ENCODE measurements at places on chromosomes 13 and 19.

- peak; percentile 27 for DNase-seq
These were observed 8.8 kb downstream of the ALOX5AP start for GRCh38 chr13:30744056-30744680.

DNA sequence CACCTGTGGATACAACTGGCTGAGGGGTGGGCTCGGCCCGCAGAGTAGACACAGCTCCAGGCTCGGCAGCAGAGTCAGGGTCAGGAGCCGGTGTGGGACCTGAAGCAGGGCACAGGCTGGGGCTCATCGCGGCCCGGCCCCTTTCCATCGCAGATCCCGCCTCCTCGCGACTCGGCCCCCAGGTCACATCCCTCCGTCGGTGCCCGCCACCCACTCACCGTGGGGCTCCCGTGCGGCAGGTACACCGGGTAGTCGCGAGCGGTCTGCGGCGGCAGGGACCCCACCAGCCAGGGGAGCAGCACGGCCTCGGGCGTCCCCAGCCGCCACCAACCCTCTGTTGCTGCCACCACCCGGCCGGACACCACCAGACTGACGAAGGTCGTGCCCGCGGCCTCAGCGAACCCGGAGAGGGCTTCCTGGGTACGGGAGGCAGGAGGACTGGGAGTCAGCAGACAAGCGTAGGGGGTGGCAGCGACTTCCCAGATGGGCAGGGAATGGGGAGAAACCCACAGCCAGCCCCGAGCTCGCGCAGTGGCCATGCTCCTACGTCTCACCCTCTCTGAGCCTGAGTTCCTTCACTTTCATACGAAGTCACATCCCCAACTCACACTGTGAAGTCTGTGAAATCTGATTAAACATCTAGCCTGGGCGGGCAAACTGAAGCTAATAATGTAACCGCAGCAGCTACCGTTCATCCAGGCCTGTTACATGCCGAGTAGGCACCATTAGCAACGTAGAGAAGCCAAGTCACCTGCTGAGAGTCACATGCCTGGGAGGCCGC, 3.7 kb downstream of the FUZ start:
- no peak for DNase-seq

GRCh38 chr13:112720814-112721197, 31.0 kb downstream of the ATP11A start:
- DNase-seq, result no peak

- no peak for DNase-seq
These were observed 29.3 kb downstream of the ZNF333 start for GRCh38 chr19:14719162-14719561.

GRCh38 chr13:112955271-112955937, 13.6 kb upstream of the MCF2L start:
- DNase-seq, result no peak

DNA sequence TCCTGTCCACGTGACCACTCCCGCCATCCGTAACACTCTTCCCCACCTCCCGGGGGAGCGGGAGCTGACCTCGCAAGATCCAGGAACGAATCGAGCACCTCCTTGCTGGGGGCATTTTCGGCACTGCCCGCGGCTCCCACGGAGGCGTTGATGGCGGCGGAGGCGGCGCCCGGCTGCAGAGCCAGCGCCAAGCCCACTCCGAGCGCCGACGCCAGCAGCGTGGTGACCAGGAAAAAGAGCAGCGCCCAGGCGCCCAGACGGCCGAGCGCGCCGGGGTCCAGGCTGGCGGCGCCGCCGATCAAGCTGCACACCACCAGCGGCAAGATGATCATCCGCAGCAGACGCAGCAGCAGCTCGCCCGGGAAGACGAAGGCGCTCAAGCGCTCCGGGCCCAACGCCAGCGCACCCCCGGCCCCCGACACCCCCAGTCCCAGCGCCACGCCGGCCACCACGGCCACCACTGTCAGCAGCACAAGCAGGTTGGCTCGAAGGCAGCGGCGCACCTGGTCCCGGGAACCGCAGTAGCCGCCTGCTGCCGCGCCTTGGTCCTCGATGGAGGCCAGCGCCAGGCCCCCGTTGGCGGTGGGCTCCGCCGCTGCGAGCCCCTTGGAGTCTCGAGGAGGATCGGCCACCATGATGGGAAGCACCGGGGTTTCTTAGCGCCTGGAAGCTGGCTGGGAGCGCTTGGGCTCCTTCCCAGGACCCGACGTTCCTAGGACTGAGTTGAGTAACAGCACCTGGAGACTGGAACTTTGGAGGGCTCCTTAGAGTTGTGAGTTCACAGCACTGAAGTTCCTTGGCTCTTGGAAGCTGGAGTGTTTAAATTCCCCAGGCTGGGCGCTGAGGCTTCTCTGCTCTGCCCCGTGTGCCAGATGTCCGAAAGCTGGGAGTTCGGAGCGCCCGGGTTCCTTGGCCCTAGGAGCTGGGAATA, 798 bp downstream of the SLC1A5 start:
- DNase-seq, result peak; percentile 45

GRCh38 chr13:113400621-113401451, 36.9 kb upstream of the GRTP1 start:
- no peak for DNase-seq

DNA sequence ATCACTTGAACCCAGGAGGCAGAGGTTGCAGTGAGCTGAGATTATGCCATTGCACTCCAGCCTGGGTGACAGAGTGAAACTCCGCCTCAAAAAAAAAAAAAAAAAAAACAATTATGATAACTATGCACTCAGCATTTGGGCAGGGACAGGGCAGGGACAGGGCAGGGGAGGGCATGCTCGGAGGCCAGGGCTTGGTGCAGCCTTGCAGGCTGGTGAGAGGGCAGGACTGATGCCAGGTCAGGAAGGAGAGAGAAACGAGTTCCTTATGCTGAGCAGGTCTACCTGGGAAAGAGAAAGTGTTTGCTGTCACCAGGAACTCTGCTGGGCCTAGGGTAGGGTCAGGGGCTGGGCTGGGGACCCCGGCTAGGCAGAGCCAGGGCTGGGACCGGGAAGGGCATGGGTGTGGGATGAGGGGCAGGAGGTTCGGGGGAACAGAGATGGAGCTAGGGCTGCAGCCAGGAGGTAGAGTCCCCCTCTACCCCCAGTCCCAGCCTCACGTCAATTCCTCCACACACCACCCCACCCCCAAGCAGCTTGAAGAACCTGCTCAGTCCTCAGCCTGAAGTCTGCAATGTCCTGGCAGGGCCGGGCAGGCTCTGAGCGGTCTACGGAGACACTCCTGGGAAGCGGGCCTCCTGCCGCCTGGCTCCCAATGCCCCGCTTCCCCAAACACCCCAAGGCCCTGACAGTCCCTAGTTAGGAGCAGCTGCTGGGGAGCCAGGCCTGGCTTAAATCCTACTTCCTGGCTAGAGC, 2.8 kb downstream of the FXYD3 start:
- DNase-seq, result peak; percentile 48

DNA sequence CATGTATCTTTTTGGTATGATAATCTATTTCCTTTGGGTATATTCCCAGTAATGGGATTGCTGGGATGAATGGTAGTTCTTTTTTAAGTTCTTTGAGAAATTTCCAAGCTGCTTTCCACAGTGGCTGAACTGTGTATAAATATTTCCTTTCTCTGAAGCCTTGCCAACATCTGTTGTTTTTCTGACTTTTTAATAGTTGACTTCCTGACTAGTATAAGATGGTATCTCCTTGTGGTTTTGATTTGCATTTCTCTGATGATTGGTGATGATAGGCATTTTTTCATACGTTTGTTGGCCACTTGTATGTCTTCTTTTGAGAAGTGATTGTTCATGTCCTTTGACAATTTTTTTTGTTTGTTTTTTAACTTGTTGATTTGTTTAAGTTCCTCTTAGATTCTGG, 61.6 kb upstream of the PCDH17 start:
- DNase-seq, result no peak

GRCh38 chr13:61286148-61286745, 129.4 kb downstream of the PCDH20 start:
- no peak for DNase-seq

DNA sequence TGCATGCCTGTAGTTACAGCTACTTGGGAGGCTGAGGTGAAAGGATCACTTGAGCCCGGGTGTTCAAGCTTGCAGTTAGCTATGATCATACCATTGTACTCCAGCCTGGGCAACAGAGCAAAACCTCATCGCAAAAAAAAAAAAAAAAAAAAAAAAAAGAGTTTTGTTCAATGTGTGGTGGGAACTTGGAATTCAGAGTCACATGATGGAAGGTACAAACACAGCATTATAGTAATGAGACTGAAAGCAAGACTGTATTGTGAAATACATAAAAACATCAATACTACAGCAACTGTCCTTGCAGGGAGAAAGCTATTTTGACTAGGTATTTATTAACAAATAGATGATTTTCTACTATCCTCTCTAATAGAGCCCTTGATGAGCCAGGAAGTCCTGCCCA, 393.2 kb downstream of the DLEU7 start:
- no peak for DNase-seq

- DNase-seq, result no peak
These were observed 1.2 kb upstream of the ZFP36 start for GRCh38 chr19:39405261-39405957.

DNA sequence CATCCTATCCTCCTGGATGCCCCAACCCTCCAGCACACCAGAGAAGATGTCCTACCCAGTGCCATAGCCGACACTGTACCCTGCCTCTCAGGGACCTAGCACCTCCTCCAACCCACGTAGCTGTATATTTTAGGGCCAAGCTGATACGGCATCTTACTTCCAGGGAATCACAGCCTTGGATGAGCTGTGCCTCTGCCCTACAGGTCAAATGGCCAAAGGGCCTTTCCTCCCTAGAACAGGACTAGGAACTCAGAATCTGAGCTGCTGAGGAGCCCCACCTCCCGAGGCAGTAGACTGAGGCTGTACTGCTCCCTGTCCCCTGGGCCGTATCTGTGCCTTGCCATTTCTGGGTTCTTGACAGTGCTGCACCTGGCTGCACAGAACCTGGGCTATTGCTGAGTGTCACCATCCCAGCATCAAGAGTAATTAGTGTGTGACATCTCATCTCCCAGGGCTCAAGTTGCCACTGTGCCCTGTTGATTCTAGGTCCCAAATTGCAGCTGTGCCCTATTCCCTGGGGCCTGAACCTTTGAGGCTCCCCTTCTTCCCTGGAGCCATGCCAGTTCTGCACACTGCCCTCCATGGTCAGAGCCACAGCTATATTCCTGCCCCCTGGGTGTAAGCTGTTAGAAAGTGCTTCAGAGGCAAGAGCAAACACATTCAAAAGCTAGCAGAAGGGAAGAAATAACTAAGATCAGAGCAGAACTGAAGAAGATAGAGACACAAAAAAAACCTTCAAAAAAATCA, 41.0 kb downstream of the VWA8 start:
- no peak for DNase-seq

GRCh38 chr19:35756377-35757230, at the start of gene HSPB6:
HSPB6 (minus strand) TSS chr19:35757029; CDS start chr19:35757008, 21 bp downstream.
- DNase-seq, result no peak

DNA sequence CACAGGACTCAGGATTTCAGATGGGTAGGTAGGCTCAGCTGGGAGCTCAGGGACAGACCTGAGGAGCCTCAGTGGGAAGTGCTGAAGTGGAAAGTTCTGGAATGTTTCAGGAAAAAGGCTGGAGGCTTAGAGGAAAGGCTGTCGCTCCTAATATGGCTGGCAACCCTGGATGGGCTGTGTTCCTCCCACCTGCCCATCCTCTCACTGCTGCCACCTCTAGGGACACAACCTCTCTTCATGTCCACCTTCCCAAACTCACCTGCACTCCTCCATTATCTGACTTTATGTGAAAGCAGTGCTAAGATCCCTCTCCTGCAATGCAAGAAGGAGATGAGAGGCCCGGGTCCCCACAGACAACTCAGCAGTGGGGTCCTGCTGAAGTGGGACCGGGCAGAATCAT, 5.8 kb upstream of the CEACAM21 start:
- DNase-seq, result no peak

- DNase-seq, result no peak
These were observed 77.7 kb upstream of the MYO16 start for GRCh38 chr13:108551674-108552073.

DNA sequence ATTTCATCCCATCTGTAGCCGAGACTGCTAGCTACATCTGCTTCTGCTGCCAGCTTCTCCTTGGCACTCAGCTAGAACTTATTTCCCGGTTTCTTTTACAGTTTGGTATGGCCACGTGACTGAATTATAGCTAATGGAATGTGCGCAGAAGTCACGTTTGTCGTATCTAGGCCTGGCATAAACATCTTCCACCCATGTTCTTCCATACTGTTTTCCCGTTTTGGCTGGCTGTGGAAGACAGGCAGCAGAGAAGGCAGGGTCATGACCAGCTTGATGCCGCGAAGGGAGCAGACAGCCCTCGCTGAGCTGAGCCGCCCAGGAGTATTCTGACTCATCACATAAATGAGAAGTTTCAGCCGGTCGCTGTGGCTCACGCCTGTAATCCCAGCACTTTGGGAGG, 186.7 kb downstream of the RFC3 start:
- DNase-seq, result no peak

GRCh38 chr13:94296471-94296870, 183.0 kb downstream of the DCT start:
- no peak for DNase-seq

- DNase-seq, result peak; percentile 3
These were observed 62.8 kb upstream of the DIAPH3 start for GRCh38 chr13:60226507-60226906.

DNA sequence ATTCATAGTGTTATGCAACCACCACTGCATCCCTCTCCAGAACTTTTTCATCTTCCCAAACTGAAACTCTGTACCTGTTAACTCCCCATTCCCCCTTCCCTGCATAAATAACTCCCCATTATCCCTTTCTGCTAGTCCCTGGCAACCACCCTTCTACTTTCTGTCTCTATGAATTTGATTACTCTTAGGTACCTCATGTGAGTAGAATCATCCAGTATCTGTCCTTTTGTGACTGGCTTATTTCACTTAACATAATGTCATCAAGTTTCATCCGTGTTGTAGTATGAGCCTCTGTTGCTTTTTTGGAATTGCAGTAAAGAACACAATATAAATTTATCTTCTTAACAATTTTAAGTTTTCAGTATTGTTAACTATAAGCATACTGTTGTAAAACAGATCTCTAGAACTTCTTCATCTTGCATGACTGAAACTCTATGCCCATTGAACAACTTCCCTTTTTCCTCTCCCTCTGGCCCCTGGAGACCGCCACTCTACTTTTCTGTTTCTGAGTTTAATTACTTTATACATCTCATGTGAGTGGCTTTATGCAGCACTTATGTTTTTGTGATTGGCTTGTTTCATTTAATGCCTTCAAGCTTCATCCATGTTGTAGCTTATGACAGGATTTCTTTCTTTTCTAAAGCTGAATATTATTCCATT, 87.3 kb upstream of the ABCC4 start:
- no peak for DNase-seq

- DNase-seq, result no peak
These were observed 16.3 kb downstream of the NEK5 start for GRCh38 chr13:52112591-52112990.

- DNase-seq, result no peak
These were observed 9.4 kb upstream of the DCUN1D2 start for GRCh38 chr13:113499936-113500335.

GRCh38 chr13:79455331-79455730, 25.6 kb upstream of the NDFIP2 start:
- DNase-seq, result no peak
